ENCODE measurements at places on chromosomes 7 and 10. TPM values are rescaled to one million over a fixed set of nuclear protein-coding genes. Genes with fewer than 3 reads are reported as not detected.

TMEM213 gene
- not detected for total RNA-seq

TMEM236 gene
- total RNA-seq, result 0.07 TPM

SUN3 gene
- total RNA-seq, result not detected

AGBL3 gene
- 8.8 TPM for total RNA-seq

FOXI2 gene
- total RNA-seq, result 1.7 TPM

AKR1C2 gene
- 12.6 TPM for total RNA-seq

CYP3A7 gene
- not detected for total RNA-seq

FAM237B gene
- not detected for total RNA-seq

CCAR1 gene
- total RNA-seq, result 156 TPM

OPN4 gene
- total RNA-seq, result not detected

CDNF gene
- total RNA-seq, result 2.3 TPM

C7orf33 gene
- not detected for total RNA-seq

ZFAND2A gene
- total RNA-seq, result 14.1 TPM

MTG1 gene
- total RNA-seq, result 137 TPM

NUTM2B gene
- 1.9 TPM for total RNA-seq

All from progenitor cell of endocrine pancreas (in vitro differentiated cells).